ENCODE measurements at places on chromosomes 1 and 21.

DNA sequence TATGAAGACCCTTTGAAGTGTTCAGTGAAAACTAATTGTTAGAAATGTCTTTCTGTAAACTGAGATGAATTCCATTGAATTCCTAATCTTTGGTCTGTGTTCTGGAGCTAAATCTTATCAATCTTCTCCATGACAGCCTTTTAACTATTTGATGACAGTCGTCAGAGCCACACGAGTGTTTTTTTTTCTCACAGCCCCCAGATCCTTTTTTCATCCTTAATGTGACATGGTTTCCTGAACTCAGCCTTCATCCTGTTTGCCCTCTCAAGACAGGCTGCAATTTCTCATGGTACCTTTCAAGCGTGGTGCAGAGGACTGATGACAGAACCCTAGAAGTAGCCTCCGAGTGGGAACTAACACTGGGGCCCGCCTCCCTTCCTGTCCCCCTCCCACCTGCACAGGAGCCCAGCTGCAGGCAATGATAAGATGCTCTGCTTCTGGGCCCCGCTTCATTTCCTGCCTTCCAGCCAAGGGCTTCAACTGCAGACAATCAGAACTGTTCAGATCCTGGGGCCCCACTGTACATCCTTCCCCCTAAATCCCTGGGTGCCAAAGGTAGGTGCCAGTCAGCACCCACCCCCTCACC is 114.6 kb upstream of the VAV3 start:
- DNase-seq: peak; percentile 65

DNA sequence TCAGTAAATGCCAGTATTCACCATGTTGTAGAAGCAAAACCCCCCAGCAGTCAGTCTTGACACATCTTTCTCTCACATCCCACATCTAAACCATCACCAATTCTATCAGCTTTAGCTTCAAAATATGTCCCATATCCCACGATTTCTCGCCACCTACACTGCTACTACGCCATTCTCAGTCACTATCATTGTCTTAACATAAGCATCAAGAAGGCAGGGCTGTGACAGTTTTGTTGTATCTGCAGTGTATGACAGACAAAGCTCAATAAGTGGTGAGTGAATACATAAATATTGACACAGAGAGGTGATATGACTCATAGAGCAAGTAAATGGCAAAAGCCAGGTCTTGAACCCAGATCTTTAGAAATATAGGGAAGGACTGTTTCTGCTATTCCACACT is 59.9 kb downstream of the JAK1 start:
- no peak for DNase-seq

DNA sequence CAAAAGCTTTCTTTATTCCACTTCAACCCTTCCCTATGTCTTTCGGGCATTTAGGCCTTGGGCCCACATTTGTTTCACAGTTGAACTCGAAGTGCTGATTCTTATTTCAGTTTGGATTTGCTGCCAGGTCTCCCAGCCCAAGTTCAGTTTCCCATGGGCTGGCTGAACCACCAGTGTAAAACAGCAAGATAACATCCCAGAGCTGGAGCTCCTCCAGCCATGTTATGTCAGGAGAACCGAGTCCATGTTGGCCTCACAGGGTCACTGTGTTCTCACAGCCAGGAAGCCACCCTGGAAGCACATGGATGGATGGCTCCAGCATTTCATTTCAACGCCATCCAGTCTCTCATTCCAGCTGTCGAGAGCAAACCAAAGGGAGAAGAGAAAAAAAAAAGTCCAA is 45.2 kb upstream of the RXRG start:
- no peak for DNase-seq

GRCh38 chr1:160993544-160994193 is 27.3 kb downstream of the F11R start:
- DNase-seq: no peak

- no peak for DNase-seq
Measured at GRCh38 chr1:209646558-209646957, 5.7 kb downstream of the LAMB3 start.

- DNase-seq: no peak
Measured at GRCh38 chr1:181397845-181398244, 85.5 kb upstream of the CACNA1E start.

DNA sequence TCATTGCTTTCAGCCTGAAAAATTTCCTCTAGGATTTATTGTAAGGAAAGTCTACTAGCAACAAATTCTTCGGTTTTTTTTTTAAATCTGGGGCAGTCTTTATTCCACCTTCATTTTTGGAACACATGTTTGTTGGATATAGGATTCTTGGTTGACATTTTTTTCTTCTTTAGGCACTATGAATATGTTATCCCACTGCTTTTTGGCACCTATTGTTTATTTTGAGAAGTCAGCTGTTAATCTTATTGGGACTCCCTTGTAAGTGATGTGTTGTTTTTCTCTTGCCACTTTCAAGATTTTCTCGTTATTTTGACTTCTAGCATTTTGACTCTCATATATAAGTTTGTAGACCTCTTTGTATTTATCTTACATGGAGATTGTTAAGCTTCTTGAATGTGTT is 99.3 kb downstream of the NPHS2 start:
- no peak for DNase-seq

GRCh38 chr1:203769505-203770343 is 4.7 kb downstream of the LAX1 start:
- DNase-seq: no peak

GRCh38 chr1:221522529-221522940 is 219.4 kb downstream of the DUSP10 start:
- no peak for DNase-seq

DNA sequence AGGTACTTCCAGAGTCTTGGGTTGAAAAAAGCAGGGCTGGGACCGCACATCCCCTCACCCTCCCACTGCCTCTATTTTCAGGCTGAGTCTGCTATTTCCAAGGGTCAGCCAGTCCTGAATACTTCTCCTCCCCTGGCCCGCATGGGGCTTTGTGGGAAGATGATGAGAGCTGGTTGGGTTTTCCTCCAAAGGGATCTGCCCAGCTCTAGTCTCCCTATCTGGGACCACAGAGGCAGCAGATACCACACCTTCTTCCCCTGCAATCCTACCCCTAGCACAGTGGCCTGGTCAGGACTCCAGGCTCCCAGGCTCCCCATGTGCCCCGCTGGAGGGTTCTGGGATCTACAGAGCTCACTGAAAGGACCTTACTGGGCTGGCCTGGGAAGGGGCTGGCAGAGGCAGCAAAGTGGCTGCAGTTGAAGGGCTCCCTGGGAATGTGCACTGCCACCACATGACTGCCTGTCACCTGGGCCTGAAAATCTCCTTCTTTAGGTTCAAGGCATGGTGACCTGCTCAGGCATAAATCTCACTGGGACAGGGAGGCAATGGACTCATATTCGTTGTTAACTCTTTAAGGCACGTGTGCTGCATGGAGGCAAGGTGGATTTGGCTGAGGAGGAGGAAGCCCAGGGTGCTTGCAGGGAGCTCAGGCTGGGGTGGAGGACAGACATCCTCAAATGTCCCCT is 13.1 kb downstream of the CACNA1S start:
- DNase-seq: no peak

- no peak for DNase-seq
Measured at GRCh38 chr1:199510314-199510713, 517.2 kb upstream of the NR5A2 start.

DNA sequence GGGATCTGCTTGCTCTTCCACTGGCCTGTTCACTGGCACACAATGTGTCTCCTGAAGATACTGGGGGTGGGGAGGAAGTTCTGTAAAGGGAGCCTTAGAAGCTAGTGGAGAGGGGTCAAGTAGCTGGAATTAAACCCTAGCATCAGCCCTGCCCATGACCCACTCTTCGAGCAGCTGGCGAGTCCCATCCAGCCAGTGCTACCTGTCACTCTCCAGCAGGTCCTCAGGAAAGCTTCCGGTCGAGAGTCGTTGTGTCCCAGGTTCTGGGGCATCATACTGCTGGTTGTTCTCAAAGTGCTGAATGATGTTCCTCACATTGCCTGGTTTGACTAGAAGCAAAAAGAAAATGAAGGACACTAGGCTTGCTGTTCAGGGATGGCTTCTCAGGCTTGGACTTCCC is 30.9 kb downstream of the LRRC71 start:
- no peak for DNase-seq

DNA sequence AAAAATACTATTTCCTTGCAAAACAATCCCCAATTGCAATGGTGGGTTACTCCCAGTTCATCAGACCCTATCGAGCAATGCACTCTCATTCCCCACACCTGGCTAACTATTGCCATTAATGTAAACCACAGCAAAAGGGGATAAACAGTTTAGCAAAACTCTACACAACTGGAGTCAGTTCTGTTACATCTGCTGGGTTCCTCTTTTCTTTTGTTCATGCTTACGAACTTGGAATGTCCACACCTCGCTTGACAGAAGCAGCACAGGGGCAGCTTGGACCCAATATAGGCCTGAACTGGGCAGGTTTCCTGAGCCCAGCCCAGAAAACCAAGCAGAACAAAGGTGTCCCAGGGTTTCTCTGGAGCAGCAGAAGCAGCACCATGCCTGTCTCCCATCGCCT is 57.4 kb downstream of the ADSS2 start:
- no peak for DNase-seq
